Activated naive CD8-positive, alpha-beta T cell treated with anti-CD3 and anti-CD28 coated beads, Interleukin-2, amount 10 ng/mL, durations not matched to agents 7 days and 5 days (primary cell): ENCODE measurements at places on chromosomes 7 and 10.

GRCh38 chr7:13169356-13169755 lies 481.9 kb downstream of the ARL4A start:
- DNase-seq = no peak

DNA sequence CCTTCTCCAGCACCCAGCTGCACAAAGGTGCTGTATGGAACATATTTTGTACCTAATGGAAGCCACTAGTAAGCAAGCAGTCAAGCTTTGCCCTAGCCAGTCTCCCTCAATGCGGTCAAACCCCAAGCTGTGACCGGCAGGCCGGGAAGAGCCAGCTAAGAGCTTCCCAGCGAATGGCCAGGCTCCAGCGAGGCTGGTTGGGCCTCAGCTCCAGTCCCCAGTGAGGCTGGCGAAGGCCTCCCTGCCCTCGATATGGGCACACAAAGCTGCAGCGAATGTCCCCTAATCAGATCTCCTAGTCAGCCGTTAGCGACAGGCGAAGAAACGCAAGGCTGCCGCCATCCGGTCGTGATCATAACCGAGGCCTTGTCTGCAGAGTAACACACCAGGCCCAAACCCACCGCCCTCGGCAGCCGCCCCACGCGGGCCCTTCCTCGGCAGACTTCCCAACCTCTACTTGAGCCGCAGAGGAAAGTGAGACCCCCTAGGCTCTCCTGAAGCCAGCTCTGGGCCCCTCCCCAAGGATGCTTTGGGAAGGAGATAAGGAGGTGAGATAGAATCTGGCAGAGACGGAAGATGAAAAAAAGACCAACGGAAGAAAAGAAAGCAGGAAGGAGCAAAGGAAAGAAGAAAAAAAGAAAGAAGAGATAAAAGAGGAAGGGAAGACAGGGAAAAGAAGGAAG lies 3.1 kb upstream of the HOXA9 start:
- DNase-seq = peak; percentile 39

DNA sequence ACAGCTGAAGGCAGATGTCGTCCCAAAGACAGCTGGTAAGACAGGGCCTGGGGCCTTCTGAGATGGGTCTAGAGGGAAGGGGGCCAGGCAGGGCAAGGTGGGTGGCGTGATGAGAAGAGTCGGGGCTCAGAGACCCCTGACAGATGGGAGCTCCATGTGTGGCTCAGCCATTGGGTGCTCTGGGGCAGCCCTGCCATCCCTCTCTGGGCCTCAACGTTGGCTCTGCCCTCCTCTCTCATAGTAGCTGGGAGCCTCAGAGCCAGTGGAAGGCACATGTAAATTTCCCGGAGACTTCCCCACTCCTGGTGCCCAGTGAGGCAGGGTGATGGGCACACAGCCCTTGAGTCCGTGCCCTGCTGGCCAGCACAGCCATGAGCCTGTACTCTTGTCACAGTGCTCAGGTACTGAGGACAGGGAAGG lies 1.8 kb downstream of the PPIF start:
- no peak for DNase-seq

GRCh38 chr10:77386838-77387237 lies 250.8 kb downstream of the KCNMA1 start:
- DNase-seq = no peak

DNA sequence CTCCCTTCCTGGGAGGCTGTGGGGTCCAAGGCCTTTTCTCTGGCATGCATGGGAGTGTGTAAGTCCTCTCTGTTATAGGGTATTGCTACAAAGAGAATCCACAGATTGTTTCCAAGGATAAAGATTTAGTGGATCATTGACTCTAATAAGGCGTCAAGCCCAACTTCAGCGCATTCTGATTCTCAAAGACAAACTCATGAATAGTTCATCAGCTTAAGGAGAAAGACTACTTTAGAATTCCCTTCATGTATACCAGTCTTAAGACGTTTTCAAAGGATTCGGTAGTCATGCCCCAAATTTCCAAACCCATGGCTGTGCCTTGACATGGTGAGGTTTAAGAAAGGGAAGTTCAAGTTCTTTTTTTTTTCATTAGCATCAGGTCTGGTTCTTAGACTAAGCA lies 46.6 kb upstream of the ABLIM1 start:
- DNase-seq = no peak

GRCh38 chr7:82722946-82723345 lies 279.4 kb upstream of the CACNA2D1 start:
- DNase-seq = no peak

GRCh38 chr10:126135941-126136595 lies 239.7 kb downstream of the FANK1 start:
- DNase-seq = no peak

DNA sequence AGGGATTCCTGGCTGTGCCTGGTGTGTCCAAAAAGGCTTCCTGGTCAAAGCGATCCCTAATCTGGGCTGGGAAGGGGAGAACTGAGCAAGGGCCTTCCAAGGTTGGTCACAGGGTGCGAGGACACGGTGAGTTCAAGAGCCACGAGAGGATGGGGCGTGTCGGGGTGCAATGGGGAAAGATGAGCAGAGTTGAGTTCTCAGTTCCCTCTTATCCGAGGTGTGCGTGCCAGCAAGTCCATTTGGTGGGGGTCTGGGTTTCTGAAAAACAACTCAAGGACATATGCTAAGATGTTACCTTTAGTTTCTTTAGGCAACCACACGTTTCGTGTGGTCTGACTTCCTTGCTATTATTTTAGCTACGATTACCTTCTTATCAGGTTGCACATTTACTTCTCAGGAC lies 1.3 kb downstream of the ZNF775 start:
- DNase-seq = peak; percentile 17

DNA sequence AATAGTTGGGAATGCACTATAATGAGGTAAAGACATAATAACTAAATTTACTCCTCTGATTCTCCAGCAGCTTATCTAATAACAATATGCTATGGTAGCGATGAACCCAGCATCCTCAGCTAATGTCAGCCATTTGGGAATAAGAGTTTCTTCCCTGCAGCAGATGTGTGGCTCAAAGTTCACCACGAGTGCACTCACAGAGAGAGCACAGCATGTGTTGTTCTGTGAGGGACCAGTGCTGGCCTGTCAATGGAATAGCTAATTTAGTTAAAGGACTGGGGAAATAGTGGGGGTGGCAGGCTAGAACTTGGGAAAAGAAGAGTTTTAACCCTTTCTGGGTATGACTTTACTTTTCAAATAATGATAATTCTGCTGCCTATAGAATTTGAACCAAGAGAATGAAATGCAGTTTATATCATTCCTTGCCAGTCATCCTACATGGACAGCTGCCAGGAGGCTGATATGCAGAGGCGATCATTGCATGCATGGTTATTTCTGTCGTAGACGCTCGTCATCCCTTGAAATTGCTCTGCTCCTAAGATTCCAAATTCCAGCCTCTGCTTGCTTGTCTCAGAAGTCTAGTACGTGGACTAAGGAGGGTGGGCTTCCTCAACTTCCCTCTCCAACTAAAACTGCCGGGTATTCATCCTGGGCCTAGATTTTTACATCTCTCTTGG lies 355.6 kb downstream of the RNLS start:
- no peak for DNase-seq

GRCh38 chr10:113620511-113620910 lies 43.3 kb downstream of the NRAP start:
- no peak for DNase-seq

DNA sequence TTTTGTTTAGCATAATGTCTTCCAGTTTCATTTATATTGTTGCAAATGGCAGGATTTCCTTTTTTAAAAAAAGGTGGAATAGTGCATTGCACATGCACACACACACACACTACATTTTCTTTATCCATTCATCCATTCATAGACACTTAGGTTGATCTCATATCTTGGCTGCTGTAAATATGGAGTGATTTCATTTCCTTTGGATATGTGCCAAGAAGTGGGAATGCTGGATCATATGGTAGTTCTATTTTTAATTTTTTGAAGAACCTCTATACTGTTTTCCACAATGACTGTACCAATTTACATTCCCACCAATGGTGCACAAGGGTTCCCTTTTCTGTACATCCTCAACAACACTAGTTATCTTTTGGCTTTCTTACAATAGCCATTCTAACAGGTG lies 68.9 kb downstream of the EBLN1 start:
- DNase-seq = no peak

- DNase-seq = no peak
Measured at GRCh38 chr7:134513169-134513752, 14.1 kb upstream of the AKR1B10 start.

GRCh38 chr7:107039199-107039900 lies 5.2 kb upstream of the PRKAR2B start:
- DNase-seq = no peak
